ENCODE measurements at places on chromosomes 5 and 9. TPM values are rescaled to one million over a fixed set of nuclear protein-coding genes. Genes with fewer than 3 reads are reported as not detected.

The PIP5K1B gene
- 1.2 TPM for total RNA-seq

- no peaks in the 10 kb centered on the region for H3K36me3 ChIP-seq
- peak overlapping the region; percentile 98 for H3K27ac ChIP-seq
- no peak for DNase-seq
- no peaks in the 10 kb centered on the region for H3K27me3 ChIP-seq
- peaks cover 18% of the 10 kb centered on the region for H3K4me1 ChIP-seq
These were observed 391 bp upstream of the NRG2 start for GRCh38 chr5:140043508-140043872.

The OTULINL gene
- 0.94 TPM for total RNA-seq

DNA sequence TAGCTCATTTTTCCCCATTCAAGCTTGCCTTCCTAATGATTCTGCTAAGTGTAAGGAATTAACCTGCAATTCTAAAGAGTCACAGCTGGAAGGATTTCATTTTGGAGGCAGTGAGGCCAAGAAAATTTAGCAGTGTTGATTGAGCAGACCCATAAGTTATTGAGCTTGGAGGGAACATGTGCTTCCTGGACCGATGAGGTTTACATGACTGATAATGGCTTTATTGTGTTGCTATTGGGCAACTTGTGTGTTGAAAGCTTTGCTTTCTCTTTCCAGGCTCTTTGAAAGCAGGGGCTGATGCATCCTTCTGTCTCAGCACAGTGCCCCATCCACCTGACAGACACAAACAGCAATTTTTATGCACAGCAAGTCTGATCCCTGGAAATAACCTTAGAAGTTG, 398.9 kb upstream of the PCSK5 start:
- H3K27ac ChIP-seq = no peak overlapping the region
- no peaks in the 10 kb centered on the region for H3K4me1 ChIP-seq
- no peak for DNase-seq

GRCh38 chr5:36206913-36207312, 34.8 kb downstream of the NADK2 start:
- H3K36me3 ChIP-seq = peaks cover 45% of the 10 kb centered on the region
- DNase-seq = no peak
- no peak overlapping the region for H3K27ac ChIP-seq
- peaks cover 9% of the 10 kb centered on the region for H3K4me1 ChIP-seq
- H3K4me3 ChIP-seq = no peak overlapping the region

DNA sequence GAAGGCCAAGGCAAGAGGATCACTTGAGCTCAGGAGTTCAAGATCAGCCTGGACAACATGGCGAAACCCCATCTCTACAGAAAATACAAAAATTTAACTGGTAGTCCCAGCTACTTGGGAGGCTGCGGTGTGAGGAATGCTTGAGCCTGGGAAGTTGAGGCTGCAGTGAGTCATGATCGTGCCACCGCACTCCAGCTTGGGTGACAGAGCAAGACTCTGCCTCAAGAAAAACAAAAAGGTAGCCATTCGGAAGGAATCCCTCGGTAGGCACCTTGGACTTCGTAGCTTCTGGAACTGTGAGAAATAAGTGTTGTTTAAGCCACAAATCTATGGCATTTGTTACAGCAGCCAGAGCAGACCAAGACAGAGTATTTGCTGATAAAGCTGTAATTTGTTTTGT, 174.2 kb downstream of the DCP2 start:
- DNase-seq = no peak
- peaks cover 9% of the 10 kb centered on the region for H3K4me1 ChIP-seq
- H3K4me3 ChIP-seq = no peak overlapping the region
- no peak overlapping the region for H3K27ac ChIP-seq
- H3K27me3 ChIP-seq = no peaks in the 10 kb centered on the region

The HOMER1 gene
- 51.0 TPM for total RNA-seq

The APBA1 gene
- total RNA-seq = 2.3 TPM
